Stimulated activated CD8-positive, alpha-beta memory T cell treated with anti-CD3 and anti-CD28 coated beads, Interleukin-15, amount 100 ng/mL, for 1 hour (primary cell): ENCODE measurements at places on chromosomes 5 and 9.

GRCh38 chr5:144142139-144142823 lies 28.2 kb downstream of the YIPF5 start:
- DNase-seq: no peak

- no peak for DNase-seq
Measured at GRCh38 chr5:38653389-38653788, 96.9 kb upstream of the LIFR start.

DNA sequence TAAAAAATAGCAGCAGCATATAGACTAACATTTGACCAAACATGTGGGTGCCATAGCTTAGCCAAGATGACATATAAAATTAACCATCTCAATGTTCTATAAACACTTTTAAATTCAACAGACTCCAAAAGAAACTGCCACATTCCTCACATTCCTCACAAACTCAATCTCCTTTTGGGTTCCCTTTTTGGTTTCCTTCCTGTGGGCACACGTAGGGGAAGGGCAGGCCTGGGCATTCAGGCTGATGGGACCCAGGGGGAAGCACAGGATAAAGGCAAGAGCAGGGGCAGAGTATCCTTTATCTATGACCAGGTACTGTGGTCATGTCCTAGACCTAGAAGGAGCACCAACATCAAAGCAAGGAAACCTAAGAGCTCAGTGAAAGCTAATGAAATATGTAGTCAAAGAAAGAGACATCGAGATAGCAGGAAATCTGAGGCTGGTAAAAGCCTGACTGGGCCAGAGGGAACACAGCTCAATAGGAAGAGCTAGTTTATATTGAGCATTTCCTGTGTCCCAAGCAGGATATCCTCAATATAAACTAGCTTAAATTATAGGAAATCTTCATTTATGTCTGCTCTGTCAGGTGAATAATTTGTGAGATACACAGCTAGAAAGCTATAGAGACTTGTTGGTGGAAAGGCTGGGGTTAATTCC lies 13.6 kb upstream of the ERAP1 start:
- no peak for DNase-seq

DNA sequence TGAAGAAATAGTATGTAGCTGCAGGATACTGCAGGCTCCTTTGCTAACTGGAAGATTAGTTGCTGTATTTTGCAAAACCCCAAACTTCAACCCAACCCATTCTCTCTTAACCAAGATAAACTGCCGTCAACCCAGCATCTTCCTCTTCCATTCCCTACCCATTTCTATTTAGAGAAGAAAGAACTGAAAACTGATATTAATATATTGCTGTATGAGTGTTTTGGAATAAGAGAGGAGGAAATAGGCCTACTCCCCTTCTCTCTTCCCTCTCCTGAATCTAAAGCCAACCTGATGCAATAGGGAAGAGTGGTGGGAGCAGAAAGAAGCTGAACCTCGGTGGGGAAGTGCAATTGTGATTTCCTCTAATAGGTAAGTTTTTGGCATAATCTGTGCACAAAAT lies 83.7 kb downstream of the TMEM215 start:
- DNase-seq: no peak

DNA sequence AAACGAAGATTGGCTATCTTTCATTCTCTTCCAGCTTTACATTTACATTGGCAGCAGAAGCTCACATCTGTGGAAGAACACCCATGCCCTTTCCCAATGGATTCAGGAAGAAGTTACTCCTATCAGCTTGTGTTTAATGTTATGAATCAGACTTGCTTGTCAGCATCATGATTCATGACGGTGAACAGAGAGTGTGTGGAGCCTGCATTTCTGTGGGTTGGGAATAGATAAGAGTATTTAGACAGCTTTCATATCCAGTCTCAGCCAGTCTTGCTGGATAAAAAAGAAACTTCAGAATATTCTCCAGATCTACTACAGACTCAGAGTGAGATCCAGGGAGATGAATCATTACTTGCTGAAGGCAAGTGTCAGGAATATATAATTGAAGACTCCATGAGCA lies 812.9 kb upstream of the ZNF608 start:
- DNase-seq: no peak

- no peak for DNase-seq
Measured at GRCh38 chr9:78267889-78268288, 29.0 kb upstream of the PSAT1 start.

GRCh38 chr5:175393897-175394296 lies 50.1 kb downstream of the DRD1 start:
- no peak for DNase-seq

DNA sequence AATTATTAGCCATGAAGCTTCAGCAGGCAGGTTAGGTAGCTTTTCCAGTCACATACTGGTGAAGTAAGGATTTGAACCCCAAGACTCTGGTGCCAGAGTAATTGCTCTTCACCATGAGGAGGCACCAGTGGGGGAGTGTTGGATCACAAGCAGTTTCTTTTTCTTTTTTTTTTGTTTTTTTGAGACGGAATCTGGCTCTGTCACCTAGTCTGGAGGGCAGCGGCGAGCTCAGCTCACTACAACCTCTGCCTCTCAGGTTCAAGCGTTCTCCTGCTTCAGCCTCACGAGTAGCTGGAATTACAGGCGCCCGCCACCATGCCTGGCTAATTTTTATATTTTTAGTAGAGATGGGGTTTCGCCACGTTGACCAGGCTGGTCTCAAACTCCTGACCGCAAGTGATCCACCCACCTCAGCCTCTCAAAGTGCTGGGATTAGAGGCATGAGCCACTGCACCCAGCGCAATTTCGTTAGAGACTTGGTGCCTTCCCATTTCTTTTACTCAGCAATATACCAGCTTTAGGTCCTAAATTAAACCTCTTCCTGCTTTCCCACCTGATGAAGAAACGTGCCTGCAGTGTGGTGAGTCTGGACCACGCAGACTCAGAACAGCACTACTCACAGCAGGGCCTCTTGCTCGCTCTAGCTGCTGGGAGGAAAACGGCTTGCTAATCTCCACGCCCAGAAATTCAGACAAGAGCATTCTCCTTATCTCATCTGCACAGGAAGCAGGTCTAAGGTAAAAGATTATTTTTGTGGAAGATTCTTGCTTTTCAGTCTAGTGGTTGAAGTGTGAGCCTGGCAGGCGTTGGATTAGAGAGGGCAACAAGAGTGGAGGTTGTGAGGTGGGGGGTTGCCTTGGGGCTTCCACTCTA lies at the start of gene S100Z:
S100Z (plus strand) TSS at position 596 of the 873 bp plus-strand sequence. CDS start 25,346 bp downstream, outside the sequence.
- DNase-seq: no peak

DNA sequence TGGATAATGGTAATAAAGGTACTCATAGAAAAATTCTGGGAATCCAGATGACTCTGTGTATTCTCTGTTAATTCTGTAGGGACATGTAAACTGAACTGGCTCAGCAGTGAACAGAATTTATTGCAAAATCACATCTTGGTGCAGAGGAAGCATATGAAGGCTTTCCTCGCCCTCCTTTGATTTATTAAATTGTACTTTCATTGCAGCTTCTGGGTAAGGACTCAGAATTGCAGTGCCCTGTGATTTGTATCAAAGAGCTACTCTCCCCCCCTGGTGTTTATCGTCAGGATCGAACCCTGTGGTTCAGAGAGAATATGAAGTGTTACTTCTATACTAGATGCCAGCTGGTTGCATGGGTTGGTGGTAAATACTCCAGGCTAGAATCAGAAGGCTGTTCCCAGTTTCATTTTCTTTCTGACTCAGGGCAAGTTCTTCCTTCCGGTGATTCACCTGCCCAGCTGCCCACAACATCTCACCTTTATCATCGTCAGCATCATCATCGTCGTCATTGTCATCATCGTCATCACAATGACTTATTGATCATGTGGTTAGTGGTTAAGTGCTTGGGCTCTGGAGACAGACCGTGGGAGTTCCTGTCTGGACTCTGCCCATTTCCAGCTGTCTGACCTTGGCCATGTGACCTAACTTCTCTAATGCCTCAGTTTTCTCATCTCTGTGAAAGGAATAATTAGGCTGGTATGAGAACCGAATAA lies 238.8 kb downstream of the ARHGAP26 start:
- DNase-seq: peak; percentile 48

DNA sequence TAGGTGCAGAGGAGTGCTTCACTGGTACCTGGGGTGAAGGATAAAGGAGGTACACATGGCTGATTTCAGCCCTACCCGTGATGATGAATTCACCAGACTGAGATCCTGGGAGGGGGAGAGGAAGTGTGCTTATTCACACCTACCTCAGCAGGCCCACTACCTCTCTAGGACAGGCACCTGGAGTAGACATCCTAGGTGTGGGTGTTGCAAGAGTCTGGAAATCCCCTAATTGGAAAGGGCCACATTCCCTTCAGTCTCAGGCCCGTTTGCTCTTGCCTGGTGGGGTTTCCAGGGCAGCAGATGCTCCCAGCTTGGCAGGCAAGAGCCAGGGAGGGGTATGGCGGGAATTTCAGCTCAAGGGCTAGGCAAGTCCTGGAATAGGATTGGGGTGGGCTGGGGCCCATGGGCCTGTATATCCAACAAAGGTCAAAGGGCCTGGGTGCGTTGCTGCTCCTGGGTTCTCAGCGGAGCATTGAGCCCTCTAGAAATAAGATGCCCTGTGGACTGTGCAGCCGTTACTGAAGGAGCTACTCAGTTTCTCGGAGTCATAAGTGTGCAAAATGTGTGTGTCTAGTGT lies 5.8 kb upstream of the CCL21 start:
- no peak for DNase-seq

- DNase-seq: no peak
Measured at GRCh38 chr5:15914638-15915037, 265.0 kb downstream of the MARCHF11 start.

GRCh38 chr9:122145592-122145863 lies 14.1 kb downstream of the NDUFA8 start:
- no peak for DNase-seq

- DNase-seq: no peak
Measured at GRCh38 chr5:104412649-104413240, 850.2 kb upstream of the NUDT12 start.

- DNase-seq: peak; percentile 49
Measured at GRCh38 chr5:139847790-139848507, 52.3 kb downstream of the PSD2 start.

DNA sequence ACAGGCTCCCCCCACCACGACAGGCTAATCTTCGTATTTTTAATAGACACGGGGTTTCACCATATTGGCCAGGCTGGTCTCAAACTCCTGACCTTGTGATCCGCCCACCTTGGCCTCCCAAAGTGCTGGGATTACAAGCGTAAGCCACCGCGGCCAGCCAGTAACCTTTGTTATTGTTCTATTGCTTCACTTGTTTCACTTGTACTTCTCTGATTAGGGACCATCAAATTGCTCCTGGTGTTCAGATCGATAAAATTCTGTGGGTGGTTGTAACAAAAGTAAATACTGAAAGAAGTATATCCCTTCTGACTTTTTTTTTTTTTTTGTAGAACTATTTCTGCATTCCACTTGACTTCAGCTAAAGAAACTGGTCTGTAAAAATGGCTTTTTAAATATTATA lies 445.5 kb upstream of the CDH10 start:
- DNase-seq: no peak

DNA sequence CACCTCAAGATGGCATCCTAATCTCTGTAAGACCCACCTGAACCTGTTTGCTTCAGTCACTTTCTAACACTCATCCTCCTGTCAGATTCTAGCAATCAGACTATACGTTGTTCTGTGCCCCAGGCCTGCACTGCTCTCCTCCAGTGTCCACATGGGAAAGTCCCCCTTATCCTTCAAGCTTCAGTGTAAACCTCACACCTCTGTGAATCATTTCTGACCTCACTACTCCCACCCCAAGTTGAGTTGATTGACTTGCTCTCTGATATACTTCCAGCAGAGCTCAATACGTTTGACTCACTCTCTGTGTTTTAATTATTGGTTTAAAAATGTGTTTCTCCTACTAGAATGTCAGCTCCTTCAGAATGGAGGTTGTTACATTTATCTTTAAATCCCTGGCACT lies 240.2 kb downstream of the FBXL17 start:
- no peak for DNase-seq

DNA sequence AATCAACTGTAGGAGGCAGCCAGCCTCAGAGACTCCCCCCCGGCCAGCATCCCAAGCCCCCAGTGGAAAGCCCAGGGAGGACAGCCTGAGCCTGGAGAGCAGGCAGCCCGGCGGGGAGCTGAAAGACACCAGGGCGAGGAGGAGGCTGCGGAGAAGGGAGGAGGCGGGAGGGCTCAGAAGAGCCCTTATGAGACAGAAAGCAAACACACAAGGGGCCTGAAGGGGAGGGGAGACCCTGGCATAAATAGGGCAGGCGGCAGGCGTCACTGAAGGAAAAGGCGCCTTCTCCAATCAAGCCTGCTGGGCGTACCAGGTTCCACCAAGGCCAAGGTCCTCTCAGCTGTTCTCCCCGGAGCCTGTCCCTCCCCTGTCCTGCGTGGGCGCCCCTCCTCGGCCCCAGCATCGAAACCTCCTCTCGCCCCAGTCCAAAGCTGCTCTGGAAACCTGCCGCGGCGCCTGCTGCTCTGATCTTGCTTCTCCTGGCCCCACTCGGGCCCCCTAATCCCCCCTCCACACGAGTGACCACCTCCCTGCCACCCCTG lies 1.3 kb downstream of the SLC9A3 start:
- DNase-seq: no peak

- no peak for DNase-seq
Measured at GRCh38 chr5:127802477-127802865, 99.3 kb downstream of the CCDC192 start.

DNA sequence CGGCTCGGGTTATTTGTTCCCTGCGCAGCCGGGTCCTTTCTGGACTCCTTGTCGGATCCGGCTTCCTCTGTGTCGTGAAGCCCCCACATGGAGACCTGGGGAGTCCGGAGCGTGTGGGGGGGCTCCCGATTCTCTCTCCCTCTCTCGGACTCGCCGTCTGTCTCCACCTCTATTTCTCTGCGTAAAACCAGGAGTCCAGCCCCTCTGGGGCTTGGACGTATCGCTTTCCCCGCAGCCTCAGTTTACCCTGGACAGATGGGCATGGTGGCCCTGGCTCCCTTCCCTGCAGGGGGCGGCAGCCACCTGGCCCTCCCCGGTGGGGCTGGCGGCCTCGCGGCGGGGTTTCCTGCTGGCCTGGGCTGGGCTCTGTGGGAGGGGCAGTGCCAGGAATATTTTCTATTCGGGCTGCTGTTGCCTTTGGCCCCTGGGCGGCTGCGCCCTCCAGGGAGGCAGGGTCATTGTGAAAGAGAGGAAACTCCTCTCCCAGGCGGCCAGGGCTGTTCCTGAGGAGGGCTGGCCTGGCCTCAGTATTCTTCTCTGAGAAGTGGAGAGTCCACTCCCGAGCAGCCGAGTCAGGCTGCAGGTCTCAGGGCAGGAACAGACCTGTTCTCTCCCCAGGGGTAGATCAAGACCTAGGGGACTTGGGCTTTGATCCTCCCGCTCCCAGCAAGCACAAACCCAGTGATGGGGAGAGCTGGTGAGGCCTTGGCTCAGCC lies 665 bp downstream of the ASS1 start:
- no peak for DNase-seq

GRCh38 chr5:178667101-178667500 lies 40.3 kb upstream of the CLK4 start:
- no peak for DNase-seq

- no peak for DNase-seq
Measured at GRCh38 chr9:71984403-71984802, 73.0 kb downstream of the C9orf85 start.
